ENCODE measurements at places on chromosomes 1 and 21.

- no peak for DNase-seq
Observed at GRCh38 chr1:230940848-230941247, 37.8 kb downstream of the TTC13 start.

- peak; percentile 88 for DNase-seq
Observed at GRCh38 chr1:22131875-22132486, 10.9 kb downstream of the WNT4 start.

- DNase-seq: no peak
Observed at GRCh38 chr1:194919146-194919545, 1689.1 kb downstream of the KCNT2 start.

- peak; percentile 65 for DNase-seq
Observed at GRCh38 chr1:43349594-43350306, 9.0 kb upstream of the CDC20 start.

DNA sequence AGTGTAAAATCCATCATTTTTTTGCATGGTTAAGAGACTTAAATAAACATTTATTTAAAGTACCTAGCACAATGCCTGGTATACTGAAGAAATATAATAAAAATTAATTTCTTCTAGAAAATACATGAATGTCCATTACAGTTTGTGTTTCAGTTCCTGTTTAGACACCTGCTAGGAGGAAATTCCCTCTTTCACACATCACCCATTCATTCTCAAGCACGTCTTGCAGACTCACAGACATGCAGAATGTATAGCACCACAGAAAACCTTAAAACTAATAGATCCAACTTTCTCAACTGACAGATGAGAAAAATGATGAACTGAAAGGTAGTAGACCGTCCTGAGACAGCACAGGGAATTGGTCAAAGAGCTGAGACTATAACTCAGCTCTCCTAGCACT is 172.2 kb upstream of the C8B start:
- no peak for DNase-seq

- no peak for DNase-seq
Observed at GRCh38 chr1:7302126-7302525, 469.0 kb upstream of the VAMP3 start.

DNA sequence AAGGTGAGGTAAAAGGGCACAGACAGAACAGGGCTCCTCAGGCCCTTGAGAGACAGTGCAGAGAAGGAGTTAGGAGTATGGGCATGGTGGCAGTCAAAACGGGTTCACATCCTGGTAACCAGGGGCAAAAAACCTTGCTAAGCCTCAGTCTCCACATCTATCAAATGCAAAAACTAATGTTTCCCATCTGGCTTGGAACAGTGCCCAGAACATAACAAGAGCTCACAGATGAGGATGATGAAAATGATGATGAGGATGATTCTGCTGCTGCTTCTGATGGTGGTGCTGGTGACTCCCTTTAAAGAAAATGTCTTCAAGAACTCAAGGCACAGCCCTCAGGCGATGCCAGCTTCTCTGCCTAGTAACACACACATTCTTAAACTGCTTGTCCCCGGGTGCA is 24.1 kb downstream of the HHIPL2 start:
- no peak for DNase-seq

GRCh38 chr1:179353546-179353945 is 12.2 kb upstream of the AXDND1 start:
- DNase-seq: no peak

All from DMS53 (cell line).